ENCODE measurements at places on chromosomes 11 and 22. TPM values are rescaled to one million over a fixed set of nuclear protein-coding genes. Genes with fewer than 3 reads are reported as not detected.

DNA sequence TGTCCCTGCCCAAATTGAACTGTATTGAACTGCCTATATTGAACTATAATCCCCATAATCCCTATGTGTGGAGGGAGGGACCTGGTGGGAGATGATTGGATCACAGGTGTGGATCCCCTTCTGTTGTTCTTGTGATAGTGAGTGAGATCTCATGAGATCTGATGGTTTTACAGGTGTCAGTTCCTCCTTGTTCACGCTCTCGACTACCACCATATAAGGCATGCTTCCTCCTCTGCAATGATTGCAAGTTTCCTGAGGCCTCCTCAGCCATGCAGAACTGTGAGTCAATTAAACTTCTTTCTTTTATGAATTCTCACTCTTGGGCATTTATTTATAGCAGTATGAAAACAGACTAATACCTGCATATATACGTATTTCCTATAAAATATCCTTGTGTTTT, 206.5 kb upstream of the PDGFD start:
- no peak for DNase-seq

DNA sequence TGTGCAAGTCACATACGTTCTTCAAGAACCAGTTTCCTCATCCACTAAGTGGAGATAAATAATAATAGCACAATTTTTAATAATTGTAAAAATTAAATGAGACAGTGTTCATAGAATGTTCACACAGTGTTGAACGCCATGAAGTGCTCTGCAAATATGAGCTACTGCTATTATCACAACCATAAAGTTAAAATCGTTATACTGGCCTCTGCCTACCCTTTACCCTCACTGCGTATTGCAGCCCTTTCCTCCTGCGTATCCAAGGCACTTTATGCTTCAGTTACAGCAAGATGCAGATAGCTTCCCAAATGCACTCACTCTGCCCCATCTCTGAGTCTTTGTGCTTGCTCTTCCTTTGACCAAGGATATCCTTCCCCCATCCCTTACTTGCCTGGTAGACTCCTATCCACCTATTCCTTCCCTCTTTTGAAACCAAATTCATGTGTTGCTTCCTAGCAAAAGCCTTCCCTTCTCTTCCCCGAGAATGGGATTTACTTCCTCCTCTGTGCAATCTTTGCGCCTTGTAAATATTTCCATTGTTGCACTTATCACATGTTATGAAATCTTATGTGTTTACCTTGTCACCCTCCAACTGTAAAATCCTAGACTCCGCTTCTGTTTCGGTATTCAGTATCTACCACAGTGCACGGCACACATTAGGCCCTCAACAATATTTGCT, 196.9 kb downstream of the ADAMTS15 start:
- no peak for DNase-seq

GRCh38 chr11:113091481-113091780, 130.2 kb downstream of the NCAM1 start:
- DNase-seq: no peak

- no peak for DNase-seq
Measured at GRCh38 chr22:38984224-38984623, 2.1 kb downstream of the APOBEC3B start.

HTR3A gene
- not detected for total RNA-seq

LTO1 gene
- 23.3 TPM for total RNA-seq

YPEL1 gene
- total RNA-seq: 11.5 TPM

MACROD1 gene
- total RNA-seq: 4.1 TPM

Data from endothelial cell (in vitro differentiated cells).